Choroid plexus epithelial cell (primary cell): ENCODE measurements at places on chromosomes 7 and 10.

DNA sequence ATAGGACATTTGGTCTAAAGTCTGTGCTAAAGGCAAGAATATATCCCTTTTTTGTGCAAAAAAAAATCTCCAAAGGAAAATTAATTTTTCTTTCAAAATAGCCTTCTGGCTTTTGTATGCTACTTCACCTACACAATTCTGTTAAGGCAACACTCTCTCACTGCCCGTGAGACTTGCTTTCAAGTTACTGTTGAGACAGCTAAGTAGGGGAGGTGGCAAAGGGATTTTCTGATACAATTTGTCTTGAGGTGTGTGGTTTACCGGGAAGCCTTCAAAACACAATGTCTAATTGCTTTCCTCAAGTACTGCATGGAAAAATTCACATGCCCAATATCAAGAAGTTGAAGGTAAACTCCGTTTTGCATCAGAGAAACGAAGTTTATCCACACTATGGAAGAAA is 50.8 kb upstream of the RSU1 start:
- DNase-seq: no peak

DNA sequence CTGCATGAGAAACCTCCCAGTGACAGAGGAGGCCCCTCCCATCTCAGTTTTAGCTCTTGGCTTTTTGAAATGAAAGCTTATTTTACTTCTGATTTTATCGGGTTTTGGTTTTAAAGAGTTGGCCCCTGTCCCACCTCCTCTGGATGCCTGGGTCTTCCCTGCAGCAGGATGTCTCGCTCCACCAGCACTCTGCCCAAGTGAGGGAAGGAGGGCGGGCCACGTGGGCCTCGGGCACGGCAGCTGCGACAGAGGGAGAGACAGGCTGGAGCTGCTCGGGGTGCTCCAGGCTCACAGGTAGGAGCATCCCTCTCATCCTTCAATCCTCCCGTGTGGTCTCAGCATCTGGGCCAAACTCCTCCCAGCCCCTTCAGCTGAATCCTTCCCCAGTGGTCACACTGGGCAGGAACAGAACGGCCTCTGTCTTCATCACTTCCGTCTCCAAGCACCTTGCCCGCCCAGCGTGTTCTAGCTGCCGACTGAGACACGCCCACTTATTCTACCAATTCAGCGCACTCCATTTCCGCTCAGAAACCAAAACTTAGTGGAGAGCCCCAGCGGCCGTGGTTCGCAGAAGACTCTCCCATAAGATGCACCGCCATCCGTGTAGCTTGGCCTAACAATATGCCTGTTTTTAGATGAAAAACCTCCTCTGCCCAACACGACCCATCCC is 222.9 kb downstream of the GLRX3 start:
- DNase-seq: no peak

DNA sequence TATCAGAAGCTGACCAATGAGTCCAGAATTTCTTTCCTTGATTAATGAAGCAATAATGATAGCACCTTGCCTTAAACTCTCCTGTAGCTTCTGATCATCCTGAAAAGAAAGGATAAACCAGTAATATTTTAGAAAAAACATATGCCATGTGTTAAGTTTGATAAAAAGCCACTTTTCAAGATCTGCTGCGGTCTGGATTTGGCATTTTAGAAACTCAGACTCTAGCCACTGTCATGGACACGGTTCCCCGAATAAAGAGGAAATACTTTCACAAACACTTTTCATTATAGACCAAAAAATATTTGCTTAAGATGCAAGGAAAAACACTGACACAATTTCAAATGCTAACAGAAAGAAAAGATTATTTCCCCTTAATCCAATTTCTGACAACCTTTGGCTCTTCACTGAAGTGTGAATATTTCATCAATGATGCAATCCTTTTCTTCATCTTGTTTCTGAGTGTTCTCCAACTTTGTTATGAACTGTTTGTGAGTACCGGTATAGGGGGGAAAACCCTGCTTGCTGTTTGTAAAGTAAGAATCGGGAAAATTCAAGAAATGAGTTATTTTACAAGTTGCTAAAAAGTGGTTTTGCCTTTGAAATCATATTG is 329.5 kb downstream of the CRPPA start:
- peak; percentile 66 for DNase-seq

DNA sequence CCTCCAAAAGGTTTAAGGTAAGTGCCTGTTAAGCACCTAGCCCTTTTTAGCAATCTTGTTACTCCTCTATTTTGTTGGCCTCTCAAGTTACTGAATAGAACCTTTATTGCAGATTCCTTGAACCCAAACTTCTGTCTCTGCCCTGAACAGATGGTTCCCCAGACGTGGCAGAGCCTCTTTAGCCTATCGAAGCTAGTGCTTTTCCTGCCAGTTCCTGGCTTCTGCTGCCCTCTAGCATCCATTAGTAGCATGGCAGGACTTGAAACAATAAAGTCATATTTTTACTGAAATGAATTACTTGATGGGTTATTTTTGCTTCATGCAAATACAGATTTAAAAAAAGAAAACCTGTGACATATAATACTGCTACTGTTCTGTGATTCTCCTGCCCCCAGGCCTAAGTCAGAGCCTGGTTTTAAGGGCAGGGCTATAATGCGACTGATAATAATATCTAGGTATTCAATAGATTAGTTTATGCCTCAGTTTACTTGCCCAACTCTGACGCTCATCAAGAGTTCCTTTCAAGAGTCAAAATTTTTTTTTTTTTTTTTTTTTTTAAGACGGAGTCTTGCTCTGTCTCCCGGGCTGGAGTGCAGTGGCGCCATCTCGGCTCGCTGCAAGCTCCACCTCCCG is 84.3 kb upstream of the PHF14 start:
- DNase-seq: peak; percentile 76

- no peak for DNase-seq
Observed at GRCh38 chr10:127500127-127500526, 49.0 kb upstream of the NPS start.

DNA sequence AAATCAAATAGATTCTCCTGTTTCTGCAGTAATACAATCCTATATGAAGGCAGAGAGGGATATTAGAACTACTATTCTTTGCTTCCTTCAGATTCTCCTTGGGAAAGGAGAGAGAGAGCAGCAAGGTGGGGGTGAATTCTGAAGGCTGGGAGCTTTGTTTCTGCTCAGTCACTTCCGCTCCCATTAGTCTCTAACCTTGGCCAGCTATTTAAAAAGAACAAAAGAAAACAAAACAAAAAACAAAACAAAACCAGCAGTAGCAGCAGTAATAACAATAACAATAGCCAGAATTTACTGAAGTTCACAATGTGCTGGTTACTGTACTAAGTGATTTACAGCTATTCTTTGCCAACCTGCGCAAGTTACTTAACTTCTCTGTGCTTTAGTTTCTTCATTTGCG is 9.9 kb downstream of the GPR85 start:
- no peak for DNase-seq

DNA sequence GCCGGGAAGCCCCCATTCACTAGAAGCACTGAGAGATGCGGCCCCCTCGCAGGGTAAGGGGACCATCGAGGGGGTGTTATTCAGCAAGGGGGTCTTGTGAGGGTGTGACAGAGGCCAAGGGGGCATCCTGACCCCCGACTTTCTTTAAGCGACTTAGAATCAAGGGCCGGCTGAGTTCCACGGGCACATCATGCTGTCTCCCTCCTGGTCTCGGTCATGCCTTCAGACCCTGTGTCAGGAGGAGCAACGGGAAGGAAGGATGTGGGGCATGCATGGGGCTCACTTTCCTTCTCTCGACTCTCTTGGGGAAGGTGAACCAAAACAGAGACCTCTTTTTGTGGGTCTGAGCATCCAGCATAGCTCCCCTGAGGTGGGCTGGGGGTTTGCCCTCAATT is 2.5 kb downstream of the ACSL5 start:
- DNase-seq: no peak

DNA sequence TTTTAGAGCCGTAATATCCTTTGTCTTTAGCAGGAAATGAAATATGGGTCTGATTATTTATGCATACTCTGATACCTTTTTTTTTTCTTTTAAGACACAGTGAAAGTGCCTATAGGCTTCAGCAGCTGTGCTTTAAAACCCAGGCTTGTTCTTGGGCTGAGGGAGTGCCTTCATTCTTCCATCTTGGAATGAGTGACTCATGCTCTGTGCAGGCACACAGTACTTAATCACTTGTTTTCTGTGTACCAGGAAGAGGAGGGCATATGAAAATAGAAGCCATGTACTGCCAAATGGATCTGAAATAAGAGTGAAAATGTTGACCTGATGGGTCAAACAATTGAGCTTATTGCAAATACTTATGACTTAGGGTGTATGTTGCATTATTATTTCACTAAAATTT is 12.0 kb downstream of the INPP5F start:
- peak; percentile 89 for DNase-seq

- no peak for DNase-seq
Observed at GRCh38 chr10:97116462-97117162, 69.1 kb downstream of the SLIT1 start.

DNA sequence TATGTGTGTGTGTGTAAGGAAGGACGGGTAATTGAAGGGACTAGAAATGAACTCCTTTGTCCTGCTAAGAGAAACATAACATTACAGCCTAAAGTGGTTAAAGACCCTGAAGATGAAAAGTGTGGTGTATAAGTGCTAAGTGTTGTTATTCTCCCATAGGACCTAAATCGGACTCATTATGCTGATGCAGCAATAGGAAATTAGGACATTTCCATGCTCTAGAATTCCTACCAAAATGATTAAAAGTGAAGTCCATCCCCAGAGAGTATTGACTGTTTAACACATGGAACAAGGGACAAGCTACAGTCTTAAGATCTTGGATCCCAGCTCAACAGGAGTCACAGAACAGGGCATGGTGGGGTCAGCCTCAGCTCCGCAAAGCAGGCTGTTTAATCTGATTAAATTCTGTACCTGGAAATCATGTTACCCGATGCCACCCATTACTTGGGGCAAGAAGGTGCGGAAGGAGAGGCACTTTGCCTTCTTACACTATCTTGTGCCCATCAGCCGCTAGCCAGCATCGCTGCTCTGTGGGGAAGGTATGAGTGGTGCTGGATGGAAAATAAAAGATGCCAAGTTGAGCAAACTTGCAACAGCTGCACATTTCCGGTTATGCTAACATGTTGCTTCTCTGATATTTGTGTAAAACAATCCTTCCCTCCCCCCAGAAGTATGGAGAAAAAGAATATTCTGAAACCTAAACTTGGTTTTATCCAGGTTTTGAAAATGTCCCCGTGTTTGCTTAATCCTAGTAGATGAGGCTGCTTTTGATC is 100.5 kb downstream of the CREB5 start:
- DNase-seq: no peak

DNA sequence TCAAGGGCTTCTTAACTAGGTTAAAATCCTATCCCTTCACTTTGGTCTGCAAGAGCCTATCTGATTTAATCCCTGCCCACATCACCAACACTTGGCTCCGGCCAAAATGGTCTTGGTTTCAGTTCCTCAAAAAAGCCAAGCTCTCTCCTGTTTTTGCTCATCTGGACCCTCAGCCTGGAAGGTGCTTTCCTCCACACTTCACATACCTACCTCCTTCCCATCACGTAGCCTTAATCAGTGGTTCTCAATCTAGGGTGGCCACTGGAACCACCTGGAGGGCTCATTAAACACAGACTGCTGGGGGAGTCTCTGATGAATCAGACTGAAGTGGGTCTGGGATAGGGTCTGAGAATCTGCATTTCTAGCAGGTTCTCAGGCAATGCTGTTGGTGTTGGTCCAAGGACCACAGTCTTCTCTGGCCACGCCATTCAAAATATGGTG is 227.0 kb upstream of the AOAH start:
- DNase-seq: no peak

DNA sequence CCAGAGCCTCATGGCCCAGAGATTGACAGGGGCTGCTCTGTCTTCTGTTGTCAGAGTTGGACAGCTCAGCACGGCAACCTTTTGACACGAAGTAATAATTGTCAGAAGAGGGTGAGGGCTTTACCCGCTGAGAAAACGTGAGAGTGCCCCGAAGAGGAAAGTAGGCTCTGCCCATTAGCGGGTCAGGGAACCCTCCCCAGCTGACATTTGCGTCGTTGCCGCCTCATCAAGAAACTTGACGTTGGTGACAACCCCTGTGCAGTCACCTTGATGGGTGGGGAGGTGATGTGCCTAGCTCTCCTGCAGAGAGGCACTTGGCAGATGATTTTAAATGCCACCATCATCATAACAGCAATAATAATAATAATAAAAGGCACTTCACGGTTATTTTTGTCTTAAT is 202.1 kb downstream of the USP6NL start:
- DNase-seq: no peak

DNA sequence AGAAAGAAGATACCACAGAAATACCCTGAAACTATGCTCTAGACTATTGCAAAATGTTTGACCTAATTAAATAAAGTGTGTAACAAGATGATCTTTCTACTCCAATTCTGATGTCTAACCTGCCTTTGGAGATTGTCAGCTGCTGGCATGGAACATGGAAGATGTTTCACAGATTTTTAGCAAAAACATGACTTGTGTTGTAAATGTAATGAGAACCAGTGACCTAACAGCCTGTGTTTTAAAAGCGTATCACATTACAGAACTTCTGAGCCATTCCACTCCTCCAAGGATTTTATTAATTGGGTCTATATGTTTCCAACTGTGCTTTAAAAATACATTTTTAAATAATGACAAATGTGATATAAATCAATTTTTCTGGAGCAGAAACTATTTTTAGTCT is 526.3 kb upstream of the SEMA3D start:
- no peak for DNase-seq

- DNase-seq: no peak
Observed at GRCh38 chr7:282621-283020, 7.3 kb upstream of the FOXL3 start.

DNA sequence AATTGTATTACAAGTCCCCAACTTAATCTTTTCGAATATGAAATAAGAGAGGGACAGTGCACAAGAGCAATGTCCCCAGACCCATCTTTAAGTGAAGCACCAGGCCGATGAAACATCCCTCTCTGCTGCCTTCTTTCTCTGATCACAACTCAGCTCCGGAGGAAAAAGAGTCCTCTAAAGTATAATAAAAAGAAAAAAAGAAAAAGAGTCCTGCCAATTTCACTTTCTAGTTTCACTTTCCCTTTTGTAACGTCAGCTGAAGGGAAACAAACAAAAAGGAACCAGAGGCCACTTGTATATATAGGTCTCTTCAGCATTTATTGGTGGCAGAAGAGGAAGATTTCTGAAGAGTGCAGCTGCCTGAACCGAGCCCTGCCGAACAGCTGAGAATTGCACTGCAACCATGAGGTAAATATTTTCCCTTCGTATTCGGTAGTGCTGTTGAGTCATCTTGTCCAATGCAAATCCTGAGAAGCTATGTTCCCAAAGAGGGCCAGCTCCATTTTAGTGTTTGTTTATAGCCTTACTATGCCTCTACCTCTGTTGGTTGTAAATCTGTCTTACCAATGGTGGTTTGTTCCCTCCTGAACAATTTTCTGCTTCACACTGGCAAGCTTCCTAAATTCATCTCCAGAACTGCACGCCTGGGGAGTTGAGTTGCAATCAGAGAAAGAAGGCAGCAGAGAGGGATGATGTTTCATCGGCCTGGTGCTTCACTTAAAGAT is at the start of gene IFIT2:
TSS of gene IFIT2 (plus strand) at position 326 of the 725 bp plus-strand sequence. CDS start at position 404, 78 bp downstream.
- DNase-seq: peak; percentile 85

DNA sequence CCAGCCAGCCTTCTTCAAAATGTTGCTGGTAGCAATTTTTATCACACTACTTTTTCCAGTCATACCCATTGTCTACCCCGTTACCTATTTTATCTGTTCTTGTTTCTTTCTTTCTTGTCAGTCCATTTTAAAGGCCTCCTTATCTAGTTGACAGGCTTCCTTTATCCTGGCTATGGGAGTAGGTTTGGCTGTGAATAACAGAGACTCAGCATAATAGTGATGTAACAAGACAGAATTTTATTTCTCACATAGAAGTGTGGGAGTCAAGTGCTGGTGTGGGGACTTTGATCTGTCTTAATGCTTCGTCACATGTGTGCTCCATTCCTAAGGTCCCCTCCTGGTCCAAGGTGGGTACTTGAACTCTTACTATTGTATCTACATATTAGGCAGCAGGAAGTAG is 283.6 kb downstream of the EXOC4 start:
- DNase-seq: no peak
